Activated CD4-positive, alpha-beta T cell treated with anti-CD3 and anti-CD28 coated beads for 48 hours (primary cell): ENCODE measurements at places on chromosomes 4 and X.

GRCh38 chr4:73308286-73308685 lies 49.7 kb upstream of the ANKRD17 start:
- no peak for DNase-seq

- DNase-seq: no peak
These were observed 234.6 kb downstream of the AFAP1 start for GRCh38 chr4:7705062-7705461.

DNA sequence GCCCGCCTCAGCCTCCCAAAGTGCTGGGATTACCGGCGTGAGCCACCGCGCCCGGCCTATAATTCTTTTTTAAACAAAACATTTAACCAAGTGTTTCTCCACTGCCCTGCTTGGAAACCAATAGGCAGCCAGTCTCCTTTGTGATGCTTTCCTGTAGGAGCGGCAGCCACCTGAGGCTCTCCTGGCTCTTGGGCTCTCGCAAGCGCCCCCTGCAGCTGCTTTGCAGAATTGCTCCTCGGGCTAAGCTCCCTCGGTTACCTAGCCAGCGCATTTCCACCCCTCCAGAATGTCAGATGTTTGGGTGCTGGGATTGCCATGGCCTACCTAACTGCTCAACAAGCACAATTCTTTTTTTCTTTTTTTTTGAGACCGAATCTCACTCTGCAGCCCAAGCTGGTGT lies 7.7 kb downstream of the S100P start:
- peak; percentile 76 for DNase-seq

GRCh38 chr4:130210864-130211263 lies 1114.9 kb downstream of the C4orf33 start:
- DNase-seq: no peak

DNA sequence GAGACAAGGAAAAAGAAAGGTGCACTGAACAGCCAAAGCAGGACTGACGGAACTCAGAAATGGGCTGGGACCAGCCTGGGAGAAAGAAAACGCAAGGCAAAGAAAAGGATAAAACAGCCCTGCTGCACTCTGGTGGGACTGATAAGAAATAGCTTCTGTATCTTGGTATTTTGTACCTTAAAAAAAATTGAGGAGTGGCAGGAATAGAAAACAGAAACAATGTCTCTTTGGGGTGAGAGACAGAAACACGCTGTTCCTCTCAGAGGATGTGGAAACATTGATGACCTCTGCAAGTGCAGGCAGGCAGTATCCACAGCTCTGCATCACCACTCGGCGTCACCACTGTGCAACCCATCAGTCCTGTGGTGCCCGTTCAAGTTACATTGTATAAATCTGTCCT lies 152.5 kb upstream of the SPRY1 start:
- DNase-seq: no peak

DNA sequence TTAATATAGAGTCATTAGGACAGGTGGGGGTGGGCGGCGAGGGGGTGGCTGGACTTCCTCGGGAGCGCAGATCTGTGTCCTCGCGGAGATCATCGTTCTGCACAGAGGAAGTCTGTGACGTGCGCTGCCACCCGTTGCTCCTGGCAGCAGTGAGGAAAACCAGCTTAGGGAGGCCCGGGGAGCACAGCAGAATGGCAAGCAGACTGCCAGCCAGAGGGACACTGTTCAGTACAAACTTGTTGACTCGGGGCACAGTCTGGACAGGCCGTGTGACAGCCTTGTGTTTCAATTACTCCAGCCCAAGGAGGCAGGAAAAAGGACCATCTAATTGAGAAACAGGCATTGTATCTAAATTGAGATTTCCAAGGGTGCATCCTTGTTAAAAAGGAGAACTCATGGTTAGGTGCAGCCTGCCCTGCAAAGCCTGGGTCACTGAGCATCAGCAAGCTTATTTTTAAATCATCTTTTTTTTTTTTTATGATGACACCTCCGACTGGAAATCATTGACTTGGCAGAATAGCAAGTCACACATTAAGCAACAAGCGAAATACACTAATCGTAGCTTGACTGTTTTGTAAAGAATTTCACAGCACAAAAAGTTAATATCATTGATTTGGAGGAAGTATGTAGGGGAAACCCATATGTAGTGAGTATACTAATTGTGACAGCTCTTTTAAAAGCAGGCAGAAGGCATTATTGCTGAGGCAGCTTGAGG lies 512.0 kb upstream of the FAT1 start:
- no peak for DNase-seq

- no peak for DNase-seq
These were observed 71.1 kb upstream of the SCOC start for GRCh38 chr4:140302151-140302859.

GRCh38 chr4:29927895-29928294 lies 792.3 kb upstream of the PCDH7 start:
- no peak for DNase-seq

DNA sequence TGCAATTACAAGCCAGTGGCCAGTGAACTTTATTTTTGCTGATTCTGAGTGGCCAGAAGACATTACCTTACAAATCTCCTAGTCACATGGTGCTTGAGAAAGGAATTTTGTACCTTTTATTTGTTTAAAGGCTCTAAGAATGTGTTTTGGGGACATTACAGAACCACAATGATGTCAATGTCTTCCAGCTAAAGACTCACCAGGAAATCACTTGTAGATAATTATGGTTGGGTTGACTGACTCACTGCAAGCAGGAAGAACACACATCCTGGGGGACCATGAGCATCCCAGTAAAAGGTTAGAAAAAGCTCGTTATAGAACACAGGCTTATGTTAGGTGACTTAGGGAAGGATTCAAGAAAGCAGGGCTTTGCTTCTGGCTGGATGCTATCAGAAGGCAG lies 119.4 kb upstream of the FAM9B start:
- DNase-seq: no peak

- DNase-seq: no peak
These were observed 111.2 kb downstream of the TTC29 start for GRCh38 chr4:146834263-146835034.

GRCh38 chrX:150352114-150352513 lies 11.0 kb upstream of the MAMLD1 start:
- DNase-seq: no peak

- DNase-seq: peak; percentile 87
These were observed at the start of gene P2RY8 for GRCh38 chrX:1537031-1537715. TSS of gene P2RY8 (minus strand) at chrX:1537185. CDS start at chrX:1466558, 70,627 bp downstream.

DNA sequence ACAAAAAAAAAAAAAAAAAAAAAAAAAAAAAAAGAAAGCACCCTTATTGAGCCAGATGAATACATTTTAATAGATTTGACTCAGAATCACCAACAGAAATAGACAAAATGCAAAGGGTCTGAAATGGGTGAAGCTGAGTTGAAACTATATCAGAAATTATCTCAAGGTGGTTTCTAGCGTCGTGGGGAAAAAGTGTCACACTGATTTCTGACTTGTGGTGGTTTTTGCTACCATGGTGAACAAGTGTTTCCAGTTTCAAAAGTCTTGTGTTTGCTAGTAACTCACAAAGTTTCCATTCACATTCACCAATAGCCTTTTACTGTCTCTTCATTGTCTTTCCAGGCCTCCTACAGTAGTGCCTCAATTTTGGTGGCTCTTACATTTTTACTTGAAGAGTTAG lies 135.5 kb downstream of the ARHGAP24 start:
- DNase-seq: peak; percentile 6

DNA sequence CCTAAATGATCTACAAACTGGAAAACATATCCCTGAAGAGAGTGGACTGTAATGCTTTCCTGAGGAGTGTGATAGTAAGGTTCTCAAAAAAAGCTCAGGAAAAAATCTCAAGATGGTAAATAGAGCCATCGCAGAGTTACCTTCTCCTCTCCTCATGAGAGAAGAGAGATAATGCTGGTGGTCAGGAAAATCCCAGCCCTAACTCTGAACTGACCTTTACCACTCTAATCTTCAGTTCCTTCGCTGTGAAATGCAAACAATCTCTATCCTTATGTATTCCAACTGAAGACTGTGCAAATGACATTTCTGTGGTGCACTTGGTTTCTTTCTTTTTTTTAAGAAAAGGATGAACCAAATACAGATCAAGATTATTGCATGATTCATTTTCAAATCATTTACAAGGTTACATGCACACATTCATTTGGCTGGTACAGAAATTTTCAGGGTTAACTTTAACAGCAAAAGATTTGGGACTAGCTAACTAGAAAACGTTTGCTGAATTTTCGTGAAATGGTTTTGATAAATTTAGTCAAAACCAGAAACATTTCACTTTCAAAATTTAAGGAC lies 8.3 kb downstream of the PPM1K start:
- DNase-seq: no peak

GRCh38 chr4:73258436-73258685 lies 237 bp downstream of the ANKRD17 start:
- peak; percentile 66 for DNase-seq

- DNase-seq: no peak
These were observed 5.5 kb upstream of the SMIM20 start for GRCh38 chr4:25908491-25908901.

DNA sequence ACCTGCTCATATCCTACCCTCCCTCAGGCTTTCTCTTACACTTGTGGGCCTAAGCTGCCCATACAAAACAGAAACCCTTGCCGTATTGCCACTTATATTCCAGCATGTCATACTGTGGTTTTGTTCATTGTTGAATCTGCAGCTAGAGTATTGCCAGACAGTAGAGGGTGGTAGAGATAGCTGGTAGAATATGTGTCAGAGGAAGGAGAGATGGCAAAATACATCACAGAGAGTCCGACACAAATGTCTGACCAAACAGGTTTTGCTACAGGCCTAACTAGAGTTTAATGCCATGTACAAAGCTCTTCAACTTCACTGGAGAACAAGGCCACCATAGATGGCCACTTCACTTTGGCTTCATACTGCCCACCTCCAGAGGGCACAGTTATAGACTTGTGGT lies 160.1 kb downstream of the EFHC2 start:
- no peak for DNase-seq

DNA sequence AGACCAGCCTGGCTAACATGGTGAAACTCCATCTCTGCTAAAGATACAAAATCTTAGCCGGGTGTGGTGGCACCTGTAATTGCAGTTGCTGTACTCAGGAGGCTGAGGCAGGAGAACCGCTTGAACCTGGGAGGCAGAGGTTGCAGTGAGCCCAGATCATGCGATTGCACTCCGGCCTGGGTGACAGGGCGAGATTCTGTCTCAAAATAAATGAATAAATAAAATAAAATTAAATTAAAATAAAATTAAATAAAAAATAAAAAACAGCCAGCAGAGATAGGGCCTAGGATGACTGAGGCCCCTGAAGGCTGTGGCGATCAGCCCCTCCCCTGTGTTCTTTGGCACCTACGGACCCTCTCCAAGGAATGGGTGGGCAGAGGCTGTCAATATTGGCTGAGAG lies 22.8 kb upstream of the IL3RA start:
- no peak for DNase-seq

DNA sequence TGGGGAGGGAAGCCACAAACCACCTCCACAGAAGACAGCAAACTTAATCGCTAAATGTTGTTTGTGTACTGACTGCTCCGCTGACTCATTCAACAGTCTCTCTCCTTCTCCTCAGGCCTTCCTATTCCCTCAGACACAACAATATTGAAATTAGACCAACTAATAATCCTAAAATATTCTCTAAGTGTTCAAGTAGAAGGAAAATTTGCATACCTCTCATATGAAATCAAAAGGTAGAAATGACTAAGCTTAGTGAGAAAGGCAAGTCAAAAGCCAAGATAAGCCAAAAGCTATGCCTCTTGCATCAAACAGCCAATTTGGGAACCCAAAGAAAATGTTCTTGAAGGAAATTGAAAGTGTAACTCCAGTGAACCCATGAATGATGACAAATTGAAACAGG lies 75.7 kb upstream of the ARHGAP24 start:
- no peak for DNase-seq

DNA sequence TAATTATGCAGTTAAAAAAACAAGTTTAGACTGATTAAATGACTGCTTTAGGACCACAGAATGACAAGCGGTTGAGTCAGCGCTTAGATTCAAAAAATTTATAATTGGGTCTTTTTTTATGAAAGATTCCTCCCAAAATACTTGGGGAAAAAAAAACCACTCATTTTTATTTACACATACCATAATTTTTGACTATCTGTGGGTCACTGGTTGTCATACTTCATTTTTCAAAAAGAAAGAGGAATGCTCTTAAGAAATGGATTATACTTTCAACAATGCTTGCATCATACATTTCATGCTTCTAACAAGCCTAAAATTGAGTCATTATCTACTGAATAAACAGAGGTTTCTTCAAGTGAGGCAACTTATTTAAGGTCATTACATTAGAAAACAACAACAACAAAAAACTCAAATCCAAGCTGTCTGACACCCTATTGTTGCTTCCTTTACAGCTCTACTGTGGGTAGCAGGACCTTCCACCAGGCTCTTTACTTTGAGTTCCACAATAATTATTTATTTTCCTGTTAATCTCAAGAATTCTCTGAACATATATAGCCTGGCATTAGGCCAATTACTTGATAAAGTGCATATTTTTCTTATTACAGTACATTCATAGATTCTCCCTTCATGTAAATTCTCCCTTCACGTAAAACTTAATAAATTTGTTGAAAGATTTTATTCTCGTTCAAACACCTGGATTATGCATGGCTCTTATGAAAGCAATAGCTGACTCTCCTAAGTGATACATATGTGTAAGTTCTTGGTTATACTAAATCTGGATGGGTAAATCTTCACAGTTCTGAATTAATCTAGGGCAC lies 445.5 kb downstream of the PCDH10 start:
- DNase-seq: no peak

DNA sequence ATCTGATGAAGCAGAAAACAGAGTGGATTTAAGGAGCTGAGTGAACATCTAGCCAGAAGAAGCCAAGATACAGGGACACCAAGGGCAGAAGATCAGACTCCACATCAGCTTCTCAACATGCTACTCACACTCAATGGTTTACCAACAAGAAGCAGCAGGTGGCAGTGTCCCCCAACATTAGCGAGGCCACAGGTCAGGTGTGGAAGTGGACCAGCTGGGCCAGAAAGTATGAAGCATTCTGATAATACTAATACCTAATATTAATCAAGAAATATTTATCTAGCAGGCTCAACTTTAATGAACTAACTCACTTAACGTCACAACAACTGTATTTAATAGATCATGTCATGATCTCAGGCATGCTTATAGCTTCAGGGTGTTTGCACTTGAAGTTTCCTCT lies 73.4 kb upstream of the TTC29 start:
- DNase-seq: peak; percentile 65

DNA sequence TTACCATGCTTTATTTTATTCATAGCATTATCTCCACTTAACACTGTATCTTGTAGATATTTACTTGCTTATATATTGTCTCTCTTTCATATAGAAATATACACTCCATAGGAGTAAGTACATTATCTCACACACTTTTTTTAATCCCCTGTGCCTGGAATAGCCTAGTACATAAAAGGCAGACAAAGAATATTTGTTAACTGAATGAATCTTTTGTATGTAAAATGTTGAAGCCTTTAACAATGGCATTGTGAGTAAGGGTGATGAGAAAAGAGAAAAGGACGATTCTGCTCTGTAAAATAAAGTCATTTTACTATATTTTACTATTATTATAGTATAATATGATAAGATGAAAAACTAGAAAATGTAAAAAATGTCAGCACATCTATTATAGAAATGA lies 97.7 kb upstream of the PDHA2 start:
- DNase-seq: no peak

DNA sequence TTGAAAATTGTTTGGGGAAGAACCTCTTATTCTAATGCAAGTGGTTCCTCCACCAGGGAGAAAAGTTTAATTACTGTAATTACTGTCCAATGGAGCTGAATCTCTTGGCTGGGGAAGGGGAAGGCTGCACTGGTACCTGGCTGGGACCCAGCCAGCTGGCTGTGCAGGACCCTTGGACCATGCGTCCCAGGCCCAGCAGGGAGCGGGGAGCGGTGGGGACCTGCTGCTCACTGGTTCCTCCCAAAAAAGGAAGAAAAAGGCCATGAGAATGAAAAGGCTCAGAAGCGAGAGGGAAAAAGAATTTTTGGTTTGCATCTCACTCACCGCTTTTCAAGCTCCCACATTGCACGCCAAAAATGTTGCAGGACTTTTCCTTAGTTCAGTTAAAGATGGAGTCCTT lies 333.5 kb downstream of the FAM47B start:
- no peak for DNase-seq
